ENCODE measurements at places on chromosomes 3 and 15.
A peak's percentile ranks its signal among the peaks of the same experiment; 100 is the strongest.

DNA sequence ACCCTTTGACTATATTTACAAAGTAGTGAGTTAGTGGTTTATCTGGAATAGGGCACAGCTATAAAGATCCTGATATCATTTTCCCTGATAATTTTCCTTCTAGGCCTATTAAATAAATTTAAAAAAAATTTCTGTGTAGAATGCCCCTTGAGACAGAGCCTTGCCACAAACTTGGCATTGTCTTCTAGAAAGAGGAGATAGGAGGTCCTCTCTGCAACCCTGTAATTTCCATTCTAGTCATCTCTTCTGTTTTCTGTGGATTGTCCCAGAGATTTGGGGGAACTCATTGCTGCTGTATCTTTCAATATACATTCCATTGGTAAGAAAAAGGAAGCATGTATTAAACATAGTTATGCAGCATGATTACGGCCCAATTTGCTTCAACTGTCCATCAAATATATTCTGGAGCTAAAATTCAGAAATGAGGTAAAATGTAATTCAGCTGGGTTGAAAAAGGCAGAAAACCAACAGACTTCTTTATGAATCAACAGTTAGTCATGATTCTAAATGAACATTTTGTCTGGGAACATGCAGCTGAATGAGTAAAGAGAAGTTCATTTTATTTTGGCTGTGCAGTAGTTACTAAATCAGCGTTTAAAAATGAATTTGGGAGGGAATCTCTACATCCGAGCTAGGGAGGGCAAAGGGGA lies 401.1 kb downstream of the NAALADL2 start:
- no peak for DNase-seq

GRCh38 chr3:63593779-63594178 lies 58.7 kb upstream of the SNTN start:
- no peak for DNase-seq

- no peak for DNase-seq
Measured at GRCh38 chr3:153760948-153761347, 360.2 kb upstream of the ARHGEF26 start.

DNA sequence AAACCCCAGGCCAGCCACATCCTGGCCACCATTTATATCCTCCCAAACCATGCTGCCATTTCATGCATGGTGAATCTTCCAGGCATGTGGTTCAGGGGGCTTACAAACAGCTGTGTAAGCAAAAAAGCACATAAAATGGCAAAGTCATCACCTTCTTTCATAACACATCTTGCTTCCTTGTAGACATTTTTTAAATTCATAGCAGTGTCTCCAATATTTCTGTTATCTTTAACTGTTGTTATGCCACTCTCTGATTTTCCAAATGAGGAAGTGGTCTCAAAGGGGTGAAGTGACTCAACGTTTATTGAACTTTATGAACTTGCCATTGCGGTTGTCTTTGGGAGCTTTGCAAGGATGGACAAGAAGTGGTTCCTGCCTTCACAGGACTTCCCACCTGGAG lies 264.4 kb downstream of the MEX3B start:
- no peak for DNase-seq

- DNase-seq: peak; percentile 35
Measured at GRCh38 chr3:105431200-105431599, 64.5 kb downstream of the ALCAM start.

- no peak for DNase-seq
Measured at GRCh38 chr3:25727316-25727715, 55.9 kb downstream of the NGLY1 start.
